ENCODE measurements at places on chromosomes 1 and 21.

- no peak for DNase-seq
Measured at GRCh38 chr1:226223157-226223785, at the start of gene MIXL1. Gene MIXL1, plus strand, starts transcription at chr1:226223664. Its CDS starts 18 bp downstream, at chr1:226223682.

DNA sequence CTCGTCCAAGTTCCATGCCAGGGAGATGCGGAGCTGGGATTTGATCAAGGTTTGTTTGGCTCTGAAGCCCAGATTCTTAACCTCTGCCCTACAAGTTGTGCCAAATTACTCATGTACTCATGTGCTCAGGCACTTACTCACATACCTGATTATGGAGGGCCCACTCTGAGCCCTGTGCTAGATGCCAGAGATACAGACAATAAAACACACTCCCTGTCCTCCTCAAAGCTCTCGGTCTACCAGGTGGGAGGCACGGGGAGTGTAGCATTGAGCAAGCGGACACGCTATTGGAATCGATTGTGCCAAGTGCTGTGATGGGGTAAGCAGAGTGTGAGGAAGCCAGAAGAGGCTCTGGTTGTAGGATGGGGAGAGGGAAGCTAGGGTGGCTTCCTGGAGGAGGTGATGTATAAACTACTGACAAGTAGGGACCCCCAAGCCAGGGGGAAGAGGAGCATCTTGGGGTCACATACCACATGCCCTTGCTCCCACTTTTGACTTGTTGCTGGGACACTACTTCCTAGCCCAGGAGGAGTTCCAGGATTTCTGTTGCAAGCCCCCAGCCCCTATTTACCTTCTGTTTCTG, 49.8 kb upstream of the IFNLR1 start:
- DNase-seq, result no peak

- no peak for DNase-seq
Measured at GRCh38 chr1:171966426-171967220, 125.3 kb downstream of the DNM3 start.

DNA sequence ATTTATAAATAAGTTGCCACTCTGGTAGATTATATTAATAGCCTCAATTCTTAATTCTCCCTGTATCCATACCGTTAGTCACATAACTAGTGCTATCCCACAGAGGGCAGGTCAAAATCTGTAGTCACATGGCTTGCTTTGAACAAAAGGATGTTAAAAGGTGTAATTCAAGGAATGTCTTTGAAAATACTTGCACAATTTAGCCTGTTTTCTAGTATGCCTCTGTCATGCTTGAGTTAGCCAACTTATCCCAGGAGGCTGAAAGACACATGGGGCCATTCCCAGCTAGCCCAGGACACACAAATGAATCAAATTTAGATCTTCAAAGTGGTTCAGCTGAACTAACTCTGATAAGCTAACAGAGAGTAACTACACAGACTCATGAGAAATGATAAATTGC, 758.5 kb upstream of the NEGR1 start:
- no peak for DNase-seq

- no peak for DNase-seq
Measured at GRCh38 chr1:185062710-185063370, 17.5 kb downstream of the RNF2 start.

DNA sequence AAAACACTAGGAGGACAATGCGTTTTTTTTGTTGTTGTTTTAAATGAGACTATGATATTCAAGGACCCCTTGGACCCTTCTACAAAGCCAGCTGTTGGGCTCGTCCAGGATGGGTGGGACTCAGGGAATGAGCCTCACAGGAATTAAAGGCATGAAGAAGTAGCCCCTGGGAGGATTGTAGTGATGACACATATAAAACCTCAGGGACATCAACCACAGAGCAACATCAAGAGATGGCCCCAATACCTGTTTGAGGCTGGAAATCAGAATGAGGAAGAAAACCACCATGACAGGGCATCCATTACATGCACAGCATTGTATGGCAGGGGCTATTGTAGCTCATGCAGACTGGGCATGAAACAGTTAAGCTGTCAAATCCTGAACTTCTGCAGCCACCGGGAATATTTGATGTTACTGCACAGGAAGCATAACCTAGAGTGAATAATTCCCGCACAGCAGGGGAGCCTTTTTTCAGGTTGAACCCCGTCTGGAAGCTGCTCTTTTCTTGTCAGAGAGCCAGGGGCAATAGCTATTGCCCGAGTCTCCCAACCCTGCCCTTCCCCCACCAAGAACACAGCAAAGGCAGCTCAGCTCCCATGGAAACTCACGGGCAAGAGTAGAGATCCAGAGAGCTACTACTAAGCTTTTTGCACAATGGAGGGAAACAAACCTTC, 140.2 kb upstream of the FGGY start:
- DNase-seq, result no peak

DNA sequence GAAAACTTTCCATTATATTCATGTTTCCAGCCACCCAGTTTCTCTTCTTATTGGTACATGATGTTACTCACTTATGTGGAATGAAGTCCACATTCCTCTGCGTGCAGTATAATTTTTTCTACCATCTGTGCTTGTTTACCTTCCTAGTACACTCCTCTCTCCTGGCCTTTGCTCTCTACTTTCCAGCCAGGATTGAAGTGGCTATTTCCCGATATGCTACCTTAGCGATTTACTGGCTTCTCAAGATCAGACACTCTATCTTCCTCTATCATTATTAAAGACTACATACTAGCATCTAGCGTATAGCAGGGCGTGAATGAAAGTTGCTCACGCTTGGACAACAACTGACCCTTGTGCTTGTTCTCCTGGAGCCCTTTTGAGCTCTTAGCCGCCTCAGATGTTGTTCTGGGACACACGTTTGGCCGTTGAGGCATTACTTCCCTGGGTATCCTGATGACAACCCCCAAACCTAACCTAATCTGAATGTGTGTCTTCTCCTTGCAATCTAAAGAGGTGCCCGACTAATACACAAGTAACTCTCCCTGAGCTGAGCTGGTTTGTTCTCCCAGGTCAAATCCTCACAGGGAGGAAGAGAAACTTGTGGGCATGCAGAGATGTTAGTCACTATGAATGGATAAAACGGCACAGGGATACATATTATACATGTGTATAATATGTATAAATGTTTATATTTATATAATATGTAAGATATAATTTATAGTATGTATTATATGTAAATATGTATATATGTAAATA, 13.4 kb upstream of the MTARC2 start:
- no peak for DNase-seq

DNA sequence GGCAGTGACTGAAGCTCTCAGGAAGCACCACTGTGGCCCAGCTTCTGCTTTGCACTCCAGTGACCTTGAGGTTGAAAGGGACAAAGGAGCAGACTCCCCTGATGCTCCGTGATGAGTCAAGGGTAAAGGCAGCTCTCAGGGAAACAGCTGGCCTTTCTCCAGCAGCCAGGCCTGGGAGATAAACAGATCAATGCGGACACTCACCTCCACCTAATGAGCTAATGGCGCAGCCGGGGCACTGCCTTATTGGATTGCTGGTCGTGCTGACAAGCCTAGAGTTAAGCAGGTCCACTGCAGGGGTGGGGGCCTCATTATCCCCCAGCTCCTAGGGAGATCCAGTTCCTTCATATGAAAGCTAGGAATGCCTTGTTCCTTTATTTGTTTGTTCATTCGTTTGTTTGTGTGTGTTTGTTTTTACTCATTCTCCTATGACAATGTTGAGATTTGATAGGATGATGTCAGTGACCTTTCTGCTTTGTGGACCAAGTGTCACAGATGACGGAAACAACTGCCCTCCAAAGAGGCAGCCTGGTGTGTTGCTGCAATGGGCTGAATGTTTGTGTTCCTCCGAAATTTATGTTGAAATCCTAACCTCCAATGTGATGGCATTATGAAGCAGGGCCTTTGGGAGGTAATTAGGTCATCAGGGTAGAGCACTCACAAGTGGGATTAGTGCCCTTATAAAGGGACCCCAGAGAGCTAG, 141.4 kb upstream of the BEND5 start:
- DNase-seq, result no peak

- no peak for DNase-seq
Measured at GRCh38 chr1:97034651-97035050, 313.1 kb downstream of the PTBP2 start.

DNA sequence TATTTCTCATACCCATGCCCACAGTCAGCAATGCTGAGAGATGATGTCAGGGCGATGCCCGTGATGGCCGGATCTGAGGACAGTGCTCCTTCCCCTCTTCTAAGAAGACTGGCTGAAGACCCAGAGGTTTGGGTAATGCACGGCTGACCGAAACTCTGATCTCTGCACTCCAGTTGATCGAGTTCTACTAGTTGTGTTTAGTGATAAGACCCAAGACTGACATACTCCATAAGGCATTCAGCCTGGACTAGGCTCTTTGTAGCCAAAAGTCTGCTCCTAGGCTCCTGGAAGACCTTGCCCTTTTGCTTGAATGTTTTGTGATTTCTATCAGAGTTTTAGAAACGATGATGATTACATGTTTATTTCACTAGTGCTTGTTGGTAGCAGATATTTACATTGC, 251.5 kb downstream of the DYRK1A start:
- no peak for DNase-seq

GRCh38 chr1:43520100-43520778, 10.4 kb upstream of the PTPRF start:
- no peak for DNase-seq

DNA sequence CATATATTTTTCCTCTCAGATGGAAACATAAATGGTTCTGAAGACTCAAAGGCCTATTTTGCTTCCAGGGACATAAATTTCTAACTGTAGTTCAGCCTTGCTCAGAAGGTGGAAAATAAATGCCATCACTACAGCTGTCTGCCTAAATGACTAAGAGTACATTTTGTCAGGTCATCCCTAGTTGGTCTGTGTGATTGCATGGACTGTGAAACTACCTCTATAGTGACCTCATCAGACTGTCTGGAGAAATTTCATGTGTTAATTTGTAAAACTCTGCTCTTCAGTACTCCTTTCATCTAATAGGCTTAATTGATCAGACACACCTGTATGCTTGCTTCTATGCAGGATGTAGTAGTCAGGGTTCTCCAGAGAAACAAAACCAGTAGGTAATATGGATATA, 886.9 kb downstream of the AMY1C start:
- DNase-seq, result no peak

GRCh38 chr1:2927393-2928360, 93.6 kb upstream of the ACTRT2 start:
- no peak for DNase-seq

- DNase-seq, result no peak
Measured at GRCh38 chr1:9711466-9712020, 60.0 kb downstream of the PIK3CD start.

GRCh38 chr1:156746406-156746727, 5.1 kb downstream of the HDGF start:
- DNase-seq, result no peak

All from stimulated activated CD4-positive, alpha-beta T cell treated with anti-CD3 and anti-CD28 coated beads, Interleukin-1b, Interleukin-23, amount 100 ng/mL, for 1 hour (primary cell).